ENCODE measurements at places on chromosomes 6 and 20.

- no peak for DNase-seq
Measured at GRCh38 chr6:36760685-36761435, 63.2 kb downstream of the RAB44 start.

- no peak for DNase-seq
Measured at GRCh38 chr6:98812220-98812619, 22.2 kb upstream of the POU3F2 start.

DNA sequence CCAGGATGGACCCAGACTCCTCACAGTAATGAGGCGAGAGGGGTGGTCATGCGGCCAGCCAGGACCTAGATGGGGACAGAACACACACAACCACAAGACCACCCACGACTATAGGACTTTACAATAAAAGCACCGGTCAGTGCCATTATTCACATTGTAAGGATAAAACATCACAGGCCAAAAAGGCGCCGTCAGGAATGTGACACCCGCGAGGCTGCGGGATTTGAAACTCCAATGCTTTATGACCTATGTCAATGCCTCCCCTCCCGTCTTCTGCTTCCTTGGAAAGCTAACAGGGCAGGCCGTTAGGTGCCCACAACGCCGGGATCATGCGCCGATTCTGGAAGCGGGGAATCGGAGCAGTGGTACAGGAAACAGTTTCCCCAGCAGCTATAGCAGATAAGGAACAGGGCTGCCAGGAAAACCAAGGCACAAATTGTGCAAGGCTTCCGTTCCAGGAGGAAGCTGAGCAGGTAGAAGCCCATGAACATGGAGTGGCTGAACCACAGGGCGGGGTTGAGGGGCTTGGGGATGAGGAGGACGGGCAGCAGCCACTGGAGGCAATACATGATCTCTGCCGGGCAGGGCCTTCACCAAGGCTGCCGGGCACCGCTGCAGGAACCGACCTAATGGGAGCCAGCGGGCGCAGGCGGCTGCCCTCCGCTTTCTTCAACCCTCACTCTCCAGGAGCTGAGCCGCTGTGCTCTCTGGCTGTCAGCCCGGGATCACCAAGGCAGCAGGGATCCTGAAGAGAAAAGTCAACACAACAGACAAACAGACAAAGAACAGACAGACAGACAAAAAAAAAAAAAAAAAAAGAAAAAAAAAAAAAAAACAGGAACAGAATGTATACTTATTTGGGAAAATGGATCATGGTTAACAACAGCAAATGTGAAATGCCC, 2.2 kb upstream of the NNAT start:
- no peak for DNase-seq

DNA sequence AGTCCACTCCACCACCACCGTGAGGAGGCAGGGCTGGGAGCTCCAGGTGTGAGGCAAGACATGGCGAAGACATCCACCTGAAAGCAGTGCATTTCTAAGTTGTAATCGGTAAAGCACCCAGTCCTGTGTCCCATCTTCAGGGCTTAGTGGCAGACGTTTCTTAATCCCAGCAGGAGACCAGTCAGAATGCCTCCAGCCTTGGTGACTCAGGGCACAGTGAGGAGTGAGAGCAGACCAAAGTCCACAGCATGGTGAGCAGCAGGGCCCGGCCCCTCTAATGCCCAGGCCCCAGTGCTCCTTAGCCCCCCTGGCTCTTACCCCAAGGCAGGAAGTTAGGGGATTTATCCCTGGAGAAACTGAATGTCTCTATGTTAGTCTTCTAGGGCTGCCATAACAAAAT, 183.9 kb downstream of the SYNDIG1 start:
- DNase-seq: no peak

- no peak for DNase-seq
Measured at GRCh38 chr6:110735666-110736065, 79.6 kb downstream of the CDK19 start.

- DNase-seq: no peak
Measured at GRCh38 chr6:88825856-88826255, 137.6 kb downstream of the RNGTT start.

DNA sequence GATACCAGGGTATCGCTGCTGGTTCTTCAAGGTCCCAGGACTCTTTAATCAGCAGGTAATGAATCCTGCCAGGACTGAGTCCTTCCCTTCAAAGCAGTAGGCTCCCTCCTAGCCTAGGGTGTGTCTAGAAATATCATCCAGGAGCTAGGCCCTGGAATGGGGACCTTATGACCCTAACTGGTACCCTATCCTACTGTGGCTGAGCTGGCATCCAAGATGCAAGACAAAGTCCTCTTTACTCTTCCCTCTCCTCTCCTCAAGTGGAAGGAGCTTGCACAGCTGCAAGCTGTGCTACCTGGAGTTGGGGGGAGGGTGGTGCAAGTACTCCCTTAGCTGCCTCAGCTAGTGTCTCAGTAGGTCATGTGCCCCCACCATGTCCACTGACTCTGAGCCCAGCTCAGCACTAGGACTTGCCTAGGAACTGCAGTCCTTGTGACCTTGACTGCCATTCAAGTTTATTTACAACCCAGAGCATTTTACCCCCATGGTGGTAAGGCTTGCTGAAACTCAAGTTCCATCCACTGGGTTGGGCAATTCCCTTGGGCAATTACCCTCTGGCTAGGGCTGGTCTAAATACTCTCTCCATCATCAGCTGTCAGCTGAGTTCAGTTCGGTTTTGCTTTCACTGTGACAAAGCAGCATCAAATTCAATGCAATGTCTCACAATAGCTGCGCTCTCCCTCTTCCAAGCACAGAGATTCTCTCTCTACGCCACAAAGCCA, 48.4 kb upstream of the TOP1 start:
- no peak for DNase-seq

- no peak for DNase-seq
Measured at GRCh38 chr6:84019842-84020211, 13.7 kb upstream of the MRAP2 start.

GRCh38 chr6:107546691-107547450, 57.0 kb downstream of the SOBP start:
- DNase-seq: no peak

GRCh38 chr6:113306552-113307145, 550.5 kb upstream of the MARCKS start:
- peak; percentile 23 for DNase-seq

- no peak for DNase-seq
Measured at GRCh38 chr6:25369036-25369432, 89.9 kb downstream of the CARMIL1 start.

GRCh38 chr20:4950841-4951240, 50.5 kb downstream of the SLC23A2 start:
- no peak for DNase-seq

- peak; percentile 33 for DNase-seq
Measured at GRCh38 chr6:25788305-25788922, 33.9 kb downstream of the SLC17A4 start.

- no peak for DNase-seq
Measured at GRCh38 chr6:1298768-1299167, 13.1 kb upstream of the FOXQ1 start.

DNA sequence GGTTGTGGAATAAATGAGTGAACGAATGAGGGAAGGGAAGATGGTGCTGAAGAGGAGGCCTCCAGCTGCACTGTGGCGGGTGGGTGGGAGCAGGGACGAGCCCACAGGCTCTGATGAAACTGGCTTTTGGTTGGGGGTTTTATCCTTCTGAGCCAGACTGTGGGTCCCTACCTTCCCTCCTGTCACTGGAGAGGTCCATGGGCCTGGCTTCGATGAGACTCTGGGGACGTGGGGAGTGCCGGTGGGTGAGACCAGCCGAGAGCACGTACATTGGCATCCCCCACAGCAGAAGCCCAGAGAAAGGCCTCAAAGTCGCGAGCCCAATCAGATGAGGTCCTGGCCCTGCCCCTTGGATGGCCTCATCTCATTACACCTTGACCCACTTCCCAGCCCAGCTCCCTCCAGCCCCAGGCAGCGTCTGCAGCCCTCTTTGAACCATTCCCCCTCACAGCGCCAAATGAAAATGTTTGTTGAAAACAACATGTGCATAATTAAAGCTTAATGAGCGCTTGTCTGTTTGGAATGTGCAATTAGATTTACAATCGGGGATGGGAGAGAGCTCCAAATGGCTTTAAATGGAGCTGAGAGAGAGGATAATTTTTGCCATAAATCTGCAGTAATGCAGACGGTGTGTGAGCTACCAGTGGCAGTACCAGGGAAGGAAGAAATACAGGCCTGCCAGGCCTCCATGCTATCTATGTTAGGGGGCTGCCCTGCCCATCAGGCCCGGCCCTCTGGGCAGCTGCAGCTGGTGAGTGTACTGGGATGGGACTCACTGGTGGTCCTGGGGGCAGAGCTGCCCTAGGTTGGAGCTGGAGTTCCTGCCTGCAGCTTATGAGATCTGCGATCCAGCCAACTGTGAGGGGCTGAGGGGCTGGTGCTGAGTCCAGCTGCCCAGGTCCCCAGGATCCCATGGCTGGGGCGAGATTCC, 47.2 kb downstream of the TOX2 start:
- no peak for DNase-seq

- DNase-seq: no peak
Measured at GRCh38 chr6:62740596-62740995, 454.6 kb upstream of the KHDRBS2 start.

DNA sequence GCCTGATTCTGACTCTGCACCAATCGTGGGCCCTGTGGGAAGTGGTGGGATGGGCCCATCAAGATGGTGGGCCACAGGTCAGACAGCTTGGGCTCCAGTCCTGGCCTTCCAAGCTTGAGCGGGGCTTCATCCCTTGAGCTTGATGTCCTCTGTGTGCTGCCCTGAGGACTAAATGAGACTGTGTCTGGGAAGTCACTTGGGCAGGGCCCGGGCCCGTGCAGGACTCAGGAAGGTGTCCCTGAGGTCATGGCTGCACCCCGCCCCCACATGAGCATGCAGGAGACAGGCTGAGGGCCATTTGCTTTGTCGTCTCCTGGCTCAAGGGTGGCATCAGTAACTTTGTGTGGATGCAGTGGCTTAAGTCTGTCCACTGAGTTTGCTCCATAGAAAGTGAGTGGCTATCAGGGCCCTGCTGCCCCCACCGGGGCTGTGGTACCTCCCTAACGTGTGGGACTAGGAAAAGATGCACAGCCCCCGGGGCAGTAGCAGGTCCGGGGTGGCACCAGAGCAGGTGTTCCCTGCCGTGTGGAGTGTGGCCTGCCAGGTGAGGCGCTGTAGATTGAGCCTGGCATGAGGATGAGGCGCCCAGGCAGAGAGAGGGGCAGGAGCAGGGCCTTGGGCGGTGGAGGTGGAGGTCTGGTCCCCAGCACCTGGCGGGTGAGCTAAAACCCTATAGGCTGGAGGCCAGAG, 298.6 kb downstream of the TAF4 start:
- no peak for DNase-seq

GRCh38 chr6:112245511-112246203, 8.7 kb downstream of the LAMA4 start:
- no peak for DNase-seq

DNA sequence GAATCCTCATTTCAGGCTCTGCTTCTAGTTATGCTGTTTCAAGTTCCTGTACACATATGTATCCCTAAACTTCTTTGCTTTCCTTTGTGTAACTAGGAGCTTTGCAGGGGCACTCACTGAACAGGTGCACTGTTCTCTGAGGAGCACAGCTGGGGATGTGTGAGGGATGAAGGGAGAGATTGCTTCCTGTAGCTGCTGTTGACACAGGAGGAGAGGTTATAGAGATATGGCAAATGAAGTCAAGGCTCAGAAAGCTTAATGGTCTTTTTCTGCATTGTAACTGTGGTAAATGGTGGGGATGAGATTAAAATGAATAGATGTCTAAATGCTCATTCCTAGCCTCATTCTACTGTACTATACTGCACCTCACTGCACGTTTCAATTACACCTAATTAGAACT, 454.3 kb downstream of the BTBD3 start:
- no peak for DNase-seq

GRCh38 chr6:150325066-150325772, 43.6 kb upstream of the IYD start:
- DNase-seq: no peak

- peak; percentile 57 for DNase-seq
Measured at GRCh38 chr6:32885698-32886286, 31.8 kb downstream of the PSMB9 start.

DNA sequence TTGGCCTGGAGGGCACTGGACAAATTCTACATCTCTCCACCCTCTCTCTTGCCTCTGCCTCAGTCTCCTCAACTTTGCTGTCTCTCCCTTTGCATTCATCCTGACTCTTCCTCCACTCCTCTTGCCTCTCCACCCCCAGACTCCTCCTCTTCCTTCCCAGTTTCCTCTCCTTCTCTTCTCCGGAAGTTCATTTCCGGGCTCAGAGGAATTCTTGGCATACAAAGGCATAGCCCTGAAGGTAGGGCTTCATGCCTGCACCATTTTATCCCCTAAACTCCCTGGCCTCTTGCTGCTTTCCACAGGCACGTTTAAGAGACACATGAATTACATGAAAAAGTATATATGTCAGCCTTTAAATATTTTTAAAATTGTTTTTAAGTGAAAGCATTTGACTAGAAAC, 10.6 kb downstream of the BFSP1 start:
- no peak for DNase-seq
